ENCODE measurements at places on chromosomes 16 and 17.

DNA sequence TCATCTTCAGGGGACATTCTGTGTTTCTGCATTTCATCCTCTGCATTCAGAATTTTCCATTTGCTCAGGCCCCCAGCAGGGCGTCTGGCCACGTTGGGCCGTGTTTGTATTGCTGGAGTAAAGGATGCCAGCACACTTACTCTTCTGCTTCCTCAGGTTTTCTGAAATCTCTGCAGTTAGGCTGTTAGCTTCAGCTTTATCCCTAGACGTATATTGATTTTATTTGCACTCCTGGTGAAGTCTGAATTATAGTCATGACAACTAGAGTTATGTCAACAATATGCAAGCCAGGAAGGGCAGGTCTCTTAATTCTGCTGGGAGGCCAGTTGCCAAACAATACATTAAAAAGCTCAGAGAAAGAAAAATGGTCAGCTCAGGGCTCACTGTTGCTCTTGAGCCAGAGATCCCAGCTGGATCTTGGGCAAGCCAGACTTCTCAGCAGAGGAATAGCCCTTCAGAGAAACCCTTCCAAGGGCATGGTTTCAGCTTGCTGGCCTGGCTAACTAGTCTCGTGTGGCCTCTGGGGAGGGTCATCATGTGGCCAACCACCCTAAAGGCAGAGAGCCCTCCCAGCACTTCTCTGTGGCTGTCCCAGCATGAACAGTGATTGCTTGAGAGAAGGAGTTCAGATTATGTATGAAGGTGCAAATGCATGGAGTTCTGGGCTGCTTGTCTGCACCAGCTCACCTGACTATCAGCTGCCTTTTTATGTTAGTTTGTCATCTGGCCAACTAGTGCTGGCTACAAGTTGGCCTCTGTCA is 110.2 kb upstream of the CACNG5 start:
- DNase-seq = peak; percentile 36

DNA sequence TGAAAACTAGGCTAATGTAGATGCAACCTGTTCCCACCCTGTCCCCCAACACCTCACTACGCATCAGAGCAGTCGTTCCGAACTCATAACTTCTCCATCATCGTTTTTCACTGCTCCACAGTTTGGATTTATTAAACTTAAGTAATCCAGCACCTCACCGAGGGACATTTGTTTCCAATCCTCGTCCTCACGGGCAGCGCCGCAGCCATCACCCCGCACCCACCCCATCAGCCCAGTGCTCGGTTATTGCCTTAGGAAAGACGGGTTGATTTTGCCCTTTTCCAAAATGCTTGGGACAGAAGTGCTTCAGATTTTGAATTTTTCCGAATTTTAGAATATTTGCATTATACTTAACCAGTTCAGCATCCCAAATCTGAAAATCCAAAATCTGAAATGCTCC is 71.0 kb upstream of the DOC2B start:
- no peak for DNase-seq

DNA sequence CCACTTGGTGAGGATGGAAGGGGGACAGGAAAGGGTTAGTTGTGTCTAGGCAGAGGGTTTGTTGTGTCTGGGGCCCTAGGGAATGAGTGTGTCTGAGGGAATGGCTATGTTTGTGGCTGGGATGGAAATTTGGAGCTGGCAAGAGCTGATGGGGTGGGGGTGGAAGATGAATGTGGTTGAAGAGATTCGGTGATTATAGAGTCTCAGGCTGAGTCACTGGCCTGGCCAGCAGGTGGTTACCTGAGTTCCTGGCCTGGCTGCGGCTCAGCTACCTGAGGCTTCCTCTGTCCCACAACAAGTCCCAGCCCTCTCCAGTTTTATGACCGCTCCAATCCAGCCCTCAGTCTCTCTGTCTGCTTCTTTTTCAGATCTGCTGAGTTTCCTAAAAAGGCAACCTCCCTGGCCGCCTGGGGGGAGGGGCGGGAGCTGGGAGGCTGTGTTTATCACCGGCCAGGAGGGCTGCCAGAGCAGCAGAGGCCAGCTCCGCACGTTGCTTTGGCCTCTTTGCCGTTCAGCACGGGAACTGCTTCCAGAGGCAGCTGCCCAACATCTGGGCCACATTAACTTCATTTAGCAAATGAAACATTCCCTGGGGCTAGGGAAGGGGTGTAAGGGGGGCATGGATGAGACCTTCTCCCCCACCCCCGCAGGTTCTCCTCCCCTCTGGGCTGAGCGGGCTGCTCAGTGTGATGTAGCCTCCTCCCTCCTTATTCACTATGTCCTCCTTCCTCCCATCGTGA is 21.8 kb downstream of the ITGB3 start:
- peak; percentile 83 for DNase-seq

GRCh38 chr17:6061290-6061689 is 8.9 kb upstream of the WSCD1 start:
- peak; percentile 18 for DNase-seq

DNA sequence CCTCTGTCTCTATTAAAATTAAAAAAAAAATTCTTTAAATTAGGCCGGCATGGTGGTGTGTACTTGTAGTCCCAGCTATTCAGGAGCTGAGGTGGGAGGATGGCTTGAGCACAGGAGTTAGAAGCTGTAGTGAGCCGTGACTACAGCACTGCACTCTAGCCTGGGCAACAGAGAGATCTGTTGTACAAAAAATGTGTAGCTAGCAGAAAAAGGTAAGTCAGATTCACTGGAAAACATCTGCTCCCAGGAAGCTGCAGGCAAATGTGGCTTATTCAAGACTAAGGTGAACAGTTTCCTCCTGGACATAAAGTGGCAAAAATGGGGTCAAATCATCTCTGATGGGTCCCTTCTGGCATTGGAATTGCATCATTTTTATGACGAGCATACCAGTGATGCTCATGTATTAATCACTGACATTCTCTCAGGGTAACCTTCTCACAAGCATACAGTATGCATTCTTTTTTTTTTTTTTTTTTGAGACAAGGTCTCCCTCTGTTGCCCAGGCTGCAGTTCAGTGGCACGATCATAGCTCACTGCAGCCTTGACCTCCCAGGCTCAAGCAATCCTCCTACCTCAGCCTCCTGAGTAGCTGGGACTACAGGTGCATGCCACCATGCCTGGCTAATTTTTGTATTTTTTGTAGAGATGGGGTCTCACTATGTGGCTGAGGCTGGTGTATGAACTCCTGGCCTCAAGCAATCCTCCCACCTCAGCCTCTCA is 48.7 kb downstream of the CPPED1 start:
- peak; percentile 22 for DNase-seq

DNA sequence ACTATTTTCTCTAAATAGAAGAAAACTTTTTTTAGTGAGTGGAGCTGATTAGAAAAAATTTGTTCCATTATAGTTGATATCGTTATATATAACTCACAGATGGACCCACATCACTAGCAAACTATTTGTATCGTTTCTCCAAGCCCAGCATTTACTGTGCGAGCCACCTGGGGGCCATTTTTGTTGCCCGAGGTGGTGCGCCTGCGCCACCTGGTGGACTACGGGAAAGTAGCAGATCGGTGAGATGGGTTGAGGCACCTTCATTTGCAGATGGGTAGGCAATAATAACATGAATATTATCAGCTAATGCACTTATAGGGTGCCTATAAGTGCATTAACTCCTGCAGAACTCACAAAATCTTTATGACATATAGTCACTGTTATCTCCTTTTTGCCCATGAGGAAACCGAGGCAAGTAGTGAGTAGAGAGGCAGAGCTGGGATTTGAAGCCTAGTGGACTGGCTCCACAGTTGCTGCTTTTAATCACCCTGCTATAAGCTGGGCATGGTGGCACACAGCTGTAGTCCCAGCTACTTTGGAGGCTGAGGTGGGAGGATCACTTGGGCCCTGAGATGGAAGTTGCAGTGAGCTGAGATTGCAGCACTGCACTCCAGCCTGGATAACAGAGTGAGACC is 23.2 kb upstream of the NTN1 start:
- DNase-seq = peak; percentile 50

GRCh38 chr17:52828621-52829020 is 670.1 kb upstream of the CA10 start:
- no peak for DNase-seq

- no peak for DNase-seq
These were observed 19.0 kb upstream of the CPHXL start for GRCh38 chr16:75745242-75745641.

GRCh38 chr17:22303096-22303495 is 610.8 kb downstream of the KCNJ18 start:
- no peak for DNase-seq

GRCh38 chr16:21244518-21245215 is 11.2 kb downstream of the ANKS4B start:
- no peak for DNase-seq

DNA sequence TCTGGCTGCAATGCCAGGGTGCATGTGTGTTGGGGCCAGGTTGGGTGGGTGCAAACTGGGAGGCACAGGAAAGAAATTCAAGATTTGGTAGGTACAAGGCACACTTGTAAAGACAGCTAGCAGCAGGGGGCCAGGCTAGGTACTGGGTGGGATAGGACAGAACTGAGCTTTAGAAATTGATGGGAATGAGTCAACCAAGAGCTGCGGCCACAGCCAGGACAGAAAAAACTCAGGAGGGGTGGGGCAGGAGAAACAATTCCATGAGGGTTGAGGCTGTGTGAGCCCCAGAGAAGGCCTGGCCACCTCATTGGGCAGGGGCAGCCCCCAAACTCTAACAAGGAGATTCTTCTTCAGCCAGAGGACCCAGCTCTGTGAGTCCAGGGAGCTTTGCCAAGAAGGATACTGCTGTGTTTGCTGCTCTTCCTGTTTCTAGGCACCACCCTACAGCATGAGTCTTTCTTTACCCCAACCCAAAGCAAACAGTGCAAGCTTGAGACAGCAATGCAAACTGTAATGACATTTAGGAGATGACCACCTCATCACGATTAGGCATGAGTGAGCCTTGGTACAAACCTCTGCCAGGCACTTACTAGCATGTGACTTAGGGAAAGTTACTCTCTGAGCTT is 21.3 kb upstream of the CCDC182 start:
- no peak for DNase-seq

- DNase-seq = peak; percentile 47
These were observed 79.7 kb upstream of the NOL11 start for GRCh38 chr17:67637901-67638641.

DNA sequence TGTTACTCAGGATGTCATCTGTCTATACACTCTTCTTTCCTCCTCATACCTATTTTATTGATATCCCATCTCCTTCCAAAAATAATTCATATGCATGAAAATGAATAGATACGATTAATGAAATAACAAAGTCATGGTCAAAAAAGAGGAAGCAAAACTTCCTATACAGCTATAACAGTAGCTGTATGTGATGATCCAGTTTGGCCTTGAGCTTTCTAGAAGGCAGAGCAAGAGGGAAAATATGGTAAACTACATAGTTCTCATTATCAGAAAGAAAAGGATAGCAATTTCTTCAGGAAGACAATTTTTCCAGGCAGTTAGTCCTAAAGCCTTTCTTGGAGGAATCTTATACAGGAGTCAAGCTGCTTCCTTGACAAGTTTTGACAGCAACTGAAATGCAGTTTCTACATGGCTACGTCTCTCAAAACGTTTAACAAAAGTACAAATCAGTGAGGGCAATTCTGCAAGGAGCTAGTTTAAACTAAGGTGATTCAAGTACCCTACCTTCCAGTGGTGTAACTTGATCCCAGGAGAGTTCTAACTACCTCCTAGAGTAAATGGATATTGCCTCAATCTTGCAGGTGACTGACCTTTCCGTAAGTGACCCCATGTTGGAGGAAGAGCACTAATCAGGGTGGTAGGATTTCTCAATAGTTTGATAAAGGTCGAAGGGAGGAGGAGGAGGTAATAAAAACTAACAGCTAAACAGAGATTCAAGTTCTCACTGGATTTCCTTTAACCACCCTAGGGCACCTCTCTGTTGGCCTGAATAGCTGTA is 1.0 kb downstream of the SPAG5 start:
- no peak for DNase-seq

GRCh38 chr16:86243123-86243473 is 267.2 kb upstream of the FOXF1 start:
- no peak for DNase-seq

GRCh38 chr17:47934856-47935255 is 6.5 kb upstream of the PNPO start:
- peak; percentile 62 for DNase-seq

- no peak for DNase-seq
These were observed 609.4 kb upstream of the SOX9 start for GRCh38 chr17:71511266-71511995.

DNA sequence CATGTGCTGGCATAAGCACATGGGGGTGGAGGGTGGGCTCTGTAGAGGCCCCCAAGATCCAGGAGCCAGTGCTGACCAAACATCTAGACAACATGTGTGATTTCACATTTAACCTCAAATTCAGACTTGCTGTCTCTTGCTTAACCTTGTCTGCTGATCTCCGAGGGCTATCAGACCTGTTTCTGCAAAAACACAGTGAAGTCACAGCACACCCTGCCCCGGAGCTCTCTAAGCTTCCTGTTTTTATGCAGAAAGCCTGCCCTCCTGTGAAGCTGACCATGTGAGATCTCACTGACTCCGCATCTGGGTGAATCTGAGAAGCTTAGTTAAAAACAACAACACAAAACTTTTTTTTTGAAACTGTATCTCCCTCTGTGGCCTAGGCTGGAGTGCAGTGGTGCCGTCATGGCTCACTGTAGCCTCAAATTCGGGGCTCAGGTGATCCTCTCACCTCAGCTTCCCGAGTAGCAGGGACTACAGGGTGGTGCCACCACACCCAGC is 6.6 kb upstream of the DPEP2 start:
- DNase-seq = no peak

- no peak for DNase-seq
These were observed 136.8 kb upstream of the CDH5 start for GRCh38 chr16:66229651-66230050.

- peak; percentile 40 for DNase-seq
These were observed 16.5 kb downstream of the GLP2R start for GRCh38 chr17:9842057-9842758.

GRCh38 chr17:69714669-69715068 is 300.2 kb downstream of the MAP2K6 start:
- no peak for DNase-seq

- peak; percentile 34 for DNase-seq
These were observed 173.3 kb upstream of the CACNG5 start for GRCh38 chr17:66661411-66662256.

- DNase-seq = no peak
These were observed 27.7 kb upstream of the CHMP6 start for GRCh38 chr17:80963812-80964543.

DNA sequence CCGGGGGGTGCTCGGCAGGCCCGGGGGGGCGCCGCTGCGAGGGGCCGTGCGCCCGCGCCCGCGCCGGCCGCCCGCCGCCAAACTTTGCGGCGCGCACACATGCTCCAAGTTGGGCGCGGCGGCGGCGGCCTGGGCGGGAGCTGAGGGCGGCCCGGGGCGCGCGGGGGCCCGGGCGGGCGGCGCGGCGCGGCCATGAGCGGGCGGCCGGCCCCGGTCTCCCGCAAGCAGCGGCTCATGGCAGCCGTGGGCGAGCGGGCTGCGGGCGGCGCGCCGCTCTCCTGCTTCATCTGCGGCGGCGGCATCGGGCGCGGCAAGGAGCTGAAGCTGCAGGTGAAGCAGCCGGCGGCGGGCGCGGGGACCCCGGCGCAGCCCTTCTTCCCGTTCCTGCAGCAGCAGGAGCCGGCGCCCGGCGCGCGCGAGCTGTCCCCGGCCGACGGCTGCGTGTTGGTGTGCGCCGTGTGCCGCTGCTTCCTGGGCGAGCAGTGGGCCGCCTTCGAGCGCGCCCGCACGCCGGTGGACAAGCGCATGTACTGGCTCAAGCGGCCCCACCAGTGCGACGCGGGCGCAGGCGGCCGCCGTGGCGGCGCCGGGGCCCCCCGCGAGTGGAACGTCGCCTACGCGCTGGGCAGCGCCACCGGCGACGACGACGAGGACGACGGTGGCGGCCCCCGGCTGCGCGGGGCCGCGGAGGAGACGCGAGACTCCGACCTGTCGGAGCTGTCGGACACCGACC is 57.2 kb upstream of the CIBAR2 start:
- peak; percentile 49 for DNase-seq

- peak; percentile 77 for DNase-seq
These were observed at the start of gene TK2 for GRCh38 chr16:66549284-66550131. Gene TK2 (minus strand): TSS chr16:66550122. CDS start chr16:66550061, 61 bp downstream.
